Psoas muscle (tissue), 8 donors: ENCODE measurements at places on chromosomes 6 and 20. TPM values are rescaled to one million over a fixed set of nuclear protein-coding genes. Genes with fewer than 3 reads are reported as not detected.

COL12A1 gene
- 22.5 TPM for total RNA-seq

ABCC10 gene
- total RNA-seq: 7.8 TPM

MAK gene
- total RNA-seq: not detected

GJA10 gene
- not detected for total RNA-seq

ENPP5 gene
- total RNA-seq: 3.2 TPM
